Thoracic aorta endothelial cell (primary cell): ENCODE measurements at places on chromosomes 11 and 22. TPM values are rescaled to one million over a fixed set of nuclear protein-coding genes. Genes with fewer than 3 reads are reported as not detected.

The VSIG10L2 gene
- not detected in 2 replicates for total RNA-seq

The OR4A15 gene
- not detected in 2 replicates for total RNA-seq

The KRTAP5-9 gene
- not detected in 2 replicates for total RNA-seq

The DEUP1 gene
- not detected in 2 replicates for total RNA-seq

The CELSR1 gene
- 1.3 and 1.9 TPM in 2 replicates for total RNA-seq

The IGF2 gene
- 1.2 and 4.7 TPM in 2 replicates for total RNA-seq

The NLRP10 gene
- total RNA-seq, result not detected in 2 replicates

The BDNF gene
- 0.72 and 0.93 TPM in 2 replicates for total RNA-seq

The UPK3A gene
- total RNA-seq, result not detected in 2 replicates

The PNPLA3 gene
- 1.1 and 6.4 TPM in 2 replicates for total RNA-seq

The IGLL5 gene
- not detected in 2 replicates for total RNA-seq

The CADM1 gene
- 3.1 and 9.7 TPM in 2 replicates for total RNA-seq

The OR52I1 gene
- total RNA-seq, result not detected in 2 replicates

The MMP8 gene
- total RNA-seq, result not detected in 2 replicates

The SEPTIN3 gene
- 0.07 and 0.13 TPM in 2 replicates for total RNA-seq

The MUC2 gene
- total RNA-seq, result not detected in 2 replicates

The PHF21A gene
- 18.1 and 23.5 TPM in 2 replicates for total RNA-seq

The GRM5 gene
- 0.13 and 0.22 TPM in 2 replicates for total RNA-seq
